ENCODE measurements at places on chromosomes 2 and 18. TPM values are rescaled to one million over a fixed set of nuclear protein-coding genes. Genes with fewer than 3 reads are reported as not detected.
A peak's percentile ranks its signal among the peaks of the same experiment; 100 is the strongest.

ADCYAP1 gene
- total RNA-seq = not detected

DNA sequence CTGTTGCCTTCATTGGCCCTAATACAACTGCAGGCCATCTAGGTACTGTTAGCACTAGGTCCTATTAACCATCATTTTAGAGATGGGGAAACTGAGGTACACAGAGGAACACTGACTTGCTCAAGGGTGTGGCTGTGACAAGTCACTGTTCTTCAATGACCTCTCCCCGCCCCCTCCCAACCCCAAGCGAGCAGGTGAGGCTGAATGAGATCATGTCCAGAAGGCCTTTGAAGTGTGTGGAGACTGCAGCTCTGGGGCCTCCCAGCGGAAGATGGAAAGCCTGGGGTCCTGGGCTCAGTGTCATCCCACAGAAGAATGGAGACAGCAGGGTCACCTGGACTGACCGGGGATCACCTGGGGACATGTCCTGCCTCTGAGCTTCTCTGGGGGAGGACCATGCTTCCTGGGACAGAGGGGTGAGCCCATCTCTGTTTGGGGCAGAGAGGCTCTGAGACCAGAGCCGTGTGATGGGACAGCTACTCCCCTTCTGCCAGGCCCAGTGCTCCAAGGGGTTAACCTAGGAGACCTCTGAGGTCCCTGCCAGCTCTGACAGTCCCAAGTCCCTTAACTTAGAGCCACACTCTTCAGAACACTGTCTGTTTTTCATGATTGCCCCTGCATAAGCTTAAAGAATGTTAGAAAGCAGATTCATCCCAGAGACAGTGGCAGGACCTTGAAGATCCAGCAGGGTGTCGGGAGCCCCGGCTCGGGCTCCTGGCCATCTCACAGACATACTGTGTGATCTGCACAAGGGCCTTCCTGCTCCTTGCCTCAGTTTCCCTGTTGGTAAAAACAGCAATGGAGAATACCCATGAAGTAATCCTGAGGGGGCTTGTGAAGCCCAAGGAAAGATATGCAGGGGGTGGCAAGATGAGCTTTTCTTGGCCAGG is 16.7 kb upstream of the FOSL2 start:
- DNase-seq = no peak

GRCh38 chr2:190843890-190844699 is 36.5 kb upstream of the GLS start:
- peak; percentile 70 for DNase-seq

FAM161A gene
- 1.7 TPM for total RNA-seq

- no peak for DNase-seq
Observed at GRCh38 chr2:61326423-61326822, 144.5 kb downstream of the USP34 start.

DNA sequence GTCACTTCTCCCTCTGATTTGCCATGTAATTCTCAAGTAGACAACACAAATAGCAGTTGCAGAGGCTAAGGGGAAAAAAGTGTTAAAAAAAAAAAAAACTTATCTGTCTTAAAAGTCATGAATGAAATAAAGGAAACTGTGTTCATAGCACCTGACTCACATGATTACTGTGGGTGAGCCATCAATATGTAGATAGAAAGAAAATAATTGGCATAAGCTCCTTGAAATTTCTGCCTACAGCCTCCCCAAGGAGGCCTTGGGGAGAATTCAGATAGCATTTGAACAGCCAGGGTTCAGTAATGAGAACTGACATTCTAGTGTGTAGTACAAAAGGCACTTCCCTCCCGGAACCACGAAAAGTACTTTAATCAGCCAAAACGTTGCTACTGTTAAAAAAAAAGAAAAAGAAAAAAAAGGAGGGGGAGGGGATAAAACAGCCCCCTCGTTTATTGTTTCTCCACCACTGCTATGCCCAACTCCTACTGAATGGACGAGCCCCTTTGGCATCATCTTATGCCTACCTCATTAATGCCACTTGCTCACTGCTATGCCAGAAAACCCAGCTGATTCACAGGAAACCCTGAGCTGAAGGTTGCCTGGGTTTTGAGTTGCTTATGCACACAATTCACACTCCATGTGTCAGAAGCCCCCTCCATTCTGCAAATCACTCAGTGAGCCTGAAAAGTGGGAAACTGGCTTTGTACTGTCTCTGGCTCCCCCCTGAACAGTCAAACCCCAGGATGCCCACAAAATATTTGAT is 65.5 kb upstream of the KLF7 start:
- no peak for DNase-seq

DNA sequence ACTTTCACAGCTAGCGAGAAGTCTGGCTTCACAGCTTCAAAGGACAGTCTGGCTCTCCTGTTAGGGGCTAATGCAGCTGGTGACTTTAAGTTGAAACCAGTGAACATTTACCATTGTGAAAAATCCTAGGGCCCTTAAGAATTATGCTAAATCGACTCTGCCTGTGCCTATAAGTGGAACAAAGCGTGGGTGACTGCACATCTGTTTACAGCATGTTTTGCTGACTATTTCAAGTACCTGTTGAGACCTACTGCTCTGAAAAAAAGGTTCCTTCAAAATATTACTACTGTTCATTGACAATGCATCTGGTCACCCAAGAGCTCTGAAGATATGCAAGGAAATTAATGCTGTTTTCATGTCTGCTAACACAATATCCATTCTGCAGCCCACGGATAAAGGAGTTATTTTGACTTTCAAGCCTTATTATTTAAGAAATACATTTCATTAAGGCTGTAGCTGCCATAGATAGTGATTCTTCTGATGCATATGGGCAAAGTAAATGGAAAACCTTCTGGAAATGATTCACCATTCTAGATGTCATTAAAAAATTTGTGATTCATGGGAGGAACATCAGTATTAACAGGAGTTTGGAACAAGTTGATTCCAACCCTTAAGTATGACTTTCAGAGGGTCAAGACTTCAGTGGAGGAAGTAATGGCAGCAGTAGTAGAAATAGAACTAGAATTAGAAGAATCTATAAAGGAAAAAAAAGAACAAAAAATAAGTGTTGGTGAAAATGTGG is 48.9 kb downstream of the POLR1A start:
- DNase-seq = peak; percentile 36

Measured in HFFc6 (cell line).